NCI-H345 (cell line): ENCODE measurements at places on chromosomes 3 and 15.

- no peak for DNase-seq
Measured at GRCh38 chr3:40170395-40170794, 139.1 kb upstream of the EIF1B start.

- no peak for DNase-seq
Measured at GRCh38 chr3:129344540-129345220, 66.0 kb downstream of the HMCES start.

DNA sequence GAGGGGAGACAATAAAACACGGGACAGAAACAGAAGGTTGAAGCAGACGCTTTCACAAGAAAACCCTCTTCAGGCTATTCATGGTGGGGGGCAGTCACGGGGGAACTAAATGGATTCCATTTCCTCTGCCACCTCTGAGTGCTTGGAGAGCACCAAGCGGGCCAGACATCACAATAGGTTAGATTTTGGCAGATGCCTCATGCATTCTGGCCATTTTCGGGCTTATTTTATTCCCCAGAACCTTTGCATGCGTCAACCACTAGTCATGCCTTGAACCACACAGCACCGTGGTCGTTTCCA, 82.2 kb downstream of the RORA start:
- no peak for DNase-seq

GRCh38 chr3:190197346-190197763, 76.7 kb upstream of the P3H2 start:
- DNase-seq = no peak

DNA sequence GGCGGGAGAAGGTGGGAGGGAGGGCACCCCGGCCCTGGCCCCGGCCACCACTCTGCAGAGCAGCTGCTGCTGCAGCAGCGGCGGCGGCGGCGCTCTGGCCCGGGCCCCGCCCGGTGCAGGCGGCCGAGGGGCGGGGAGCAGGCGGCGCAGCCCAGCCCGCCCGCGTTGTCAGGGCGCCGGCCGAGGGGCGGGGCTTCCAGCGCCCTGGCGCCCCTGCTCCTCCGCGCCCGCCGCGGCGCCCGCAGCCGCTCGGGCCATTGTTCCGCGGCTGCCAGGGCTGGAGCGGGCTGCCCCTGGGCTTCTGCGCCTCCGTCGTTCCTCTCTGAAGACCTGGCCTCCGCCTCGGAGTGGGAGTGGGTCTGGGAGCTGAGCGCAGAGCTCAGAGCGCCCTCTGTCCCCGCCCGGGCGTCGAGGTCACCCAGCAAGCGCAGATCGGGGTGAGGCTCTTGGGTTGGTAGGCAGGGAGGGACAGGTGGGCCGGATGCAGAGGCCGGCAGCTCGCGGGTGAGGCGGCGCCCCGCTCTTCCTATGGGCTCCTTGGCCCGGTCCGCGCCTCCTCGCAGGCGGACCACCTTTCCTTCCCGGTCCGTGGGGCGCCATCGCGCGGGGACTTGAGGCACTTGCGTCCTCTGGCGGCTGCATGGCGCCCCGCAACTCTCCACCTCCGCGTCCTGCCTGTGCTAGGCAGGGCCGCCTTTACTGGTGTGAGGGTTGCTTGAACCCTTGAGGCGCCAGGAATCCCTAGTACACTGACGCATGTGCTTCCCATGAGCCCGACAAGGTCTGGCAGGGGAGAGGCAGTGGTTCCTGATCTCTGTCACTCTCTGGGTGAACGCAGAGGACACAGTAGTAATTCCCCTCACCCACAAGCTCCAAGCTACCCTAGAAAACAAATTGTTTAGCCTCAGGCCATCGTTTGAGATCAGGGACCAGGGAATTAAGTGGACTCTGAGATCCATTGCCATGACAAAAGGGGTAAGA, at the start of gene LPCAT4:
Gene LPCAT4, minus strand, starts transcription at position 96 of the 981 bp plus-strand sequence. CDS start 96 bp downstream, outside the sequence.
- DNase-seq = peak; percentile 80

DNA sequence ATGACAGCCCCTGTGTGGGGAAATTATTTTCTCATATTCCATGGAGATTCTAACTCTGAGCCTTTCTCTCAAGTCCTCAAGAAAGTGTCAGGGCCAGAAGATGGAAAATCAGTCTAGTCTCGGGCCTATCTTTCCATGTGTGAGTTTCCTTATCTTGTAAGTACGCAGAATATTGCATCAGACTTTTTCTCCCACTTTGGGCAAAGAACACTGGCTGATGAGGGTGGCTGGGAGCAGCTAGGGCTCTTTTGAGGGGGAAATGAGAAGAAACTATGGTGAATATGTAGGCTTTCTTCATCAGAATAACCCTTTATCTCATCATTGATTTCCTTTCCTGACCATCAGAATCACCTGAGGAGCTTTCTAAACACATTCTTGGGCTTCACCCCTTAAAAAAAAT, 264.0 kb downstream of the CLSTN2 start:
- no peak for DNase-seq

DNA sequence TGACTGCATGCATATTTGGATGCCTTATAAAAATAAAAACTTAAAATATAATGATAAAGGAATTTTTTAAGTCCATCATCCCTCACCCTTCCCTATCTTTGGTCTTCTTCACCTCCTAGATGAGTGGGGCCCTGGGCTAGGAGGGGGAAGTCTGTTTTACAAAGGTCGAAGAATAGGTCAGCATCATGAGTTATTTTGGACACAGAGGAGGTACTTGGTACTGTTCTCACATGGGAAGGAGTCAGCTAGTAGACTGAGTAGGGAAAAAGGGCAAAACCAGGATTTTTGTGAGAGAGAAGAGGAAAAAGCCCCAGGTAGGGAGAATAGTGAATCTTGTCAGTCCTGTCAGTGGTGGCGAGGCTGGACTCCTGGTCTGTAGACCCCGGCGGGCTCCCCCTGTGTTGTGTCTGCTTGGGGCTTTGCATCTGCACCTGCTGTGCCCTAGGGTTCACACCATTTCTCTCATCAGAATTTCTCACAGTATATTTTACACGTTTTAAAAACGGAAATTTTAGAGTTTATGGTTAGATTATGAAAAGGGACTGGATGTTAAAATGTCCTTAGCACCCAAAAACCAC, 17.2 kb downstream of the GCSAM start:
- DNase-seq = no peak

- no peak for DNase-seq
Measured at GRCh38 chr3:123188058-123188457, 13.7 kb upstream of the SEC22A start.

DNA sequence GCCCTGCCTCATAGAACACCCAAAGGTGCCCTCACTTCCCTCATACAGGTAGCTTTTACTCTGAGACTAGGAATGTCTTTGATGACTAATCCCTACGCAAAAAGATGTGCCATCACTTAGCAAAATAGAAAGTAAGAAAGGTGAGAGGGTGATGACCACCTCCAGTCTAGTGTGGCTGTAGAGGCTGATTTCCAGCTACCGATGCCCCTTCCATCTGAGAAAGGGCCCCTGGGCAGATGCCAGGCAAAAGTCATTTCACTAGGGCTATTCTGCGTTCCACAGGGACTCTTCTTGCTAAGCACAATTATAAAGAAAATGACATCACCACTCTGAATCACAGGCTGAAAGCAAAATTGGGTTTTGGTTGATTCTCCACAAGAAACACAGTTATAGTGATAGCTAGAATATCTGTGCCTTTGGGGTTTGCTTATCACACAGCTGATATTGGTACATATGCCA, 77.4 kb downstream of the RBPMS2 start:
- DNase-seq = no peak

GRCh38 chr3:123090728-123091531, 24.1 kb downstream of the PDIA5 start:
- DNase-seq = peak; percentile 91

- DNase-seq = no peak
Measured at GRCh38 chr15:75167588-75168350, 33.9 kb upstream of the C15orf39 start.

DNA sequence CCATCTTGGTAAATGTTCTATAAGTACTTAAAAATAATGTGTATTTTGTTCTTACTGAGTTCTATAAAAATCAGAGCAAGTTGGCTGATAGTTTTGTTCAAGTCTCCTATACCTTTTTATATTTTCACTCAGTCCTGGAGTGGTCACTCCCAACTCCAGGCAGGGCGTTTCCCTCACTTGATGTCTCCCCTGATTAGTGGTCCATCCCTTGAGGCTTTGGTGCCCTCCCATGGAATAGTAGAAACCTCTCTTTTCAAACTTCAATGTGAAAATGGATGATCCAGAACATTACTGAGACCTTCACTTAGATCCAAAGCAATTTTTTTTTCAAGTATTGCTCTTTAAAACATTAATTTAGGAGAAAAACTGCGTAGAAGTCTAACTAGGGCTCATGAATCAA, 25.0 kb upstream of the SCN10A start:
- DNase-seq = no peak

GRCh38 chr15:57495041-57495440, 96.7 kb upstream of the MYZAP start:
- no peak for DNase-seq

DNA sequence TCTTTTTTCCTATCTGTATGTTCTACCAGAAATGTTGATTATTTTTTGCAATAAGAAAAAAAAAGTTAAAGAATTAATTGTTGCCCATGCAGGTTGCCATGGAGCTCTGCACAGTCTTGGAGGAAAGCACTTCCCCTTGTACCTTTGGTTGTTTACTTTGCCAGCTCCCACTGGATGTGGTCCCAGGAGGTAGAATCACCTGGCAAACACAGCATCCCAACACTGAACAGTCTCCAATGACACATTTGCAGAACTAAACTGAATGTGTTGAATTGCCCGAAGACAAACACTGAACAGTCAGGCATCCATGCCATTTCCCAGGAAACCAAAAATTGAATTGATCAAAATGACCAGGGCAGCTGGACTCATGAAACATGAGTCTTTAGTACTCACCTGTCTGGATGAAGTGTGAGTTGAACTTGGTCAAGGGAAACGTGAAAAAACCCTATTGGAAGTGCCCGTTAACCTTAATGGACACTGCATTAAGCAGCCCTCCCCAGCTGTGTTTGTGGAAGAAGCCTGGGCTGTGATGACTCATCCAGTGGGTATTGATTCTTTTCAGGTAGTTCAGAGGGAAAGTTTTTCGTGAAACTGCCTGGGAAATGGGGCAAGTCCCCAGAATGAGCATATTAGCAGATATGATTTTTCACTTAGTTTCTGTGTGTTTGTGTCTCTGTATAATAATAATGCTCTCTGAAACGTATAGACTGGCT, 284.7 kb upstream of the STT3B start:
- DNase-seq = peak; percentile 75

DNA sequence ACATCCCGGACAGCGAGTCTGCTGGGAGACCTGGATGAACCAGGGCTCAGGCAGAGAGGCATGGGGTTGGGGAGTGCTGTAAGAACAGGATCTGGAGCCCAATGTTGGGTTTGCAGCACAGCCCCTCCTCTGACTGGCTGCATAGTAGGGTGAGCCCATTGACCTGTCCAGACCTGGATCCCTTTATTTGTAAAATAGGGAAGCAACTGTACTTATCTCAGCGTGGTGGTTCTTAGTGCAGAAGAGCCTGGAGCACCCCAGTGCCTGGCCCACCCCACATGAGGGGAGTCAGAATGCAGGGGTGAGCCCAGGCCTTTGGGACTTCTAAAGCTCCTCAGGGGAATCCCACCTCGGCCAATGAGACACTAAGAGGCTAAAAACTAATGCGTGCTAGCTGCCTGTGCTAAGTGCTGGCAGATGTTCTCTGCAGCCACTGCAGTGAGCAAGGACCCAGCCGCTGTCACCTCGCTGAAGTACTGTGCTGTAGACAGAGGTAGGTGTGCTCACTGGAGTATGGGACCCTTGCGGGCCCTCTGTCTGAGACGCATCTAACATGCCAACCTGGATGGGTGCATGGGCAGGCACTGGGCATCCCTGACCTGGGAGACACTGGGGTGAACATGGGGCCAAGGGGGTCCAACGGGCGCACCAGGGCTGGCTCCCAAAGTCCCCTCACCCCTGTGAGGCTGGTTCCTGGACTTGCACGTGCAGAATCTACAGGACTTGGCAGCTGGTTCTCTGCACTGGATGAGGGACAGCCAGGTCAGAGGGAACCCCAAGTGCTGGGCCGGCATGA, 95.6 kb downstream of the ATP10A start:
- DNase-seq = no peak

GRCh38 chr3:15754047-15754446, 43.7 kb downstream of the ANKRD28 start:
- DNase-seq = no peak

- DNase-seq = no peak
Measured at GRCh38 chr3:58659051-58659675, 7.4 kb downstream of the FAM3D start.

DNA sequence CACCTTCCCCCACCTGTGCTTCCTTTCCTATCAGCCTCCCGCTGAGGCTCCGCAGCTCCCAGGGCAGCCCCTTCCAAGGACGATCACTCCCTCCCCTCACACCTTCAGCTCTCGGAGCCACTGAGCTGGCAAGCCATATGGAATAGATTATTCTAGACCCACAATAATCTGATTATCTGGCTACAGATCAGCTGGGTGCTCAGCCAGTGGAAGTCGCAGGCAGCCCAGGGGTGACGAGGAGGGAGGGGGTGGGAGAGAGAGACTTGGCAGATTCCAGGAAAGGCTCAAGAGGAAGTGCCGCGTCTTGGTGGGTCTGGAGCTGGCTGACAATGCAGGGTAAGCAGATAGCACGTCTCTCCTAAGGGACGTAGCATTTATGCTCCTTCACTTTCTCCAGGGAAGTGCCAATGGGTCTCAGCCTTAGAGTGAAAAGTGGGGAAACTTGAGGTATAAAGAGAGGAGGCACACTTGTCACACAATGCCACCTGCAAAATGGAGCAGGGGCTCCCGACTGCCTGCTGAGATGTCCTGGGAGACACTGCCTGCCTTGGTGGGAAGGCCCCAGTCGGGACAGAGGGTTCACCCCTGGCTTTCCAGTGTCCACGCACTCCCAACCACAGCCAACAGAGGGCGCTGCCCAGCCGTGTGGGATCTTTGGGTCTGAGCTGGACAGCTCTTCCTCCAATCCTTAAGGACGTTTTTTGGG, 9.4 kb upstream of the MESP1 start:
- peak; percentile 55 for DNase-seq

- no peak for DNase-seq
Measured at GRCh38 chr15:92376109-92376508, 17.6 kb upstream of the ST8SIA2 start.

DNA sequence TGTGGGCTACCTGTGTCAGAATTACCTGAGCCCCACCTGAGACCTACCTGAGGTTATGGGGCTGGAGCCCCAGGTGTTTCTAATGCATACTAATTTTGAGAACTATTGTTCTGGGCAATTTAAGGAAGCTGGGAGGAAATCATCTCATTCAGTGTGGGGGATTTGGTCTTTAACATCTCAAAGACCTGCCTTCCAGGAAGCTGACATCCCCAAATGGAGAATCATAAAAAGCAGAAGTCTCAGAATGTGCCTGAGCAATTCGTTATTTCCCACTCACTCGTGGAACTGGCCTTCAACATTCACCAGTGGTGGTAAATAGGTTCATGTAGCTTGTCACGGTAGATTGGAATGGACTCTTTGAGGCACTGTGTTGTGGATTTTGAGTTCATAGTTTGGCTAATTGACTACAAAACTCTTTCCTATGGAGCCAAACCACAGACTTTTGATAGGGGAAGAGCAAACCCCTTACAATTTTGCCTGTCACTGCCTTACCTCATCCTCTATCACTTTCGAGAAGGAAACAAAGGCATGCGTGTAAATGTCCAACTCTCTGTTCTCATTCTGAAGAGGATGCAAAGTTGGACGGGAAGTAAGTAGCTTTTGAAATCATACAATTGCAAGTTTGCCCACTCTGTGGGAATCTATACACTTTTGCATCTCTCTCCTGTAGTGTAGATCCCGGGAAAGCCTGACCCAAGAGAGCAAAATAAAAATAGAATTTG, 521.0 kb upstream of the MDFIC2 start:
- no peak for DNase-seq
